Ureter (tissue), 1 donor: ENCODE measurements at places on chromosomes 12 and 14.

DNA sequence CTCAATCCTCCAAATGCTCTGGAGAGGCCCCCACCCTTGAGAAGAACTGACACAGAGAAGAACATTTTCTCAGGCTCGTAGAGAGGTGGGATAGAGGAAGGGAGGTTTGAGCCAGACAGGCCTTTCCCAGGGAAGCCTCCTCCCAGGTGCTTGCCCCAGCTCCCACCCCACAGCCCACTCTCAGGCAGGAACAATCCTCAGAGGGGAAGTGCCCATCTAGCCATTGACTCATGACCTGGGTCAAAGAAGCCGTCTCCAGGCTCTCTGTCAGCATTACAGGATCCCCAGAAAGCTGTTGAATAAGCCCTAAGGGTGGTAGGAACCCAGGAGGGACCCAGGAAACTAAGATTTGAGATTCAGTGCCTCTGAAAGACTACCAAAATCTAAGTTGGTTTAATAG lies 3.8 kb downstream of the AQP6 start:
- DNase-seq: no peak

- no peak for DNase-seq
These were observed 52.3 kb downstream of the NEUROD4 start for GRCh38 chr12:55072083-55072482.

DNA sequence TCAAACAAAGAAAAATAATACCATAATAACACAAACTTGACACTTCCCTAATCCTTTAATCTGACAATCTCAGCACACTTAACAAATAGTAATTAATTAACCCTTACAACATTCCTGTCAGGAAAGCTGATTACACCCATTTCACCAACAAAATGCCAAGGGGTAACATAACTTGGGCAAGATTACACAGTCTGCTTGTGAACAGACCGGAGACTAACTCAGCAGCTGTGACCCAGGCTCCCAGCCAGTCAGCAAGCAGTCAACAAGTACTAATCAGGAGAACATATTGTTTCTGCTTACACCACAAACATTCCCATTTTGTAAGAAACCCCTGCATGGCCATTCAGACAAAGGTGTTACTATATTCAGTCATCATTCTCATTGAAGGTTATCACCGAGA lies 592.5 kb upstream of the FLRT2 start:
- no peak for DNase-seq

GRCh38 chr14:95040708-95041476 lies 116.4 kb downstream of the DICER1 start:
- DNase-seq: no peak

- no peak for DNase-seq
These were observed 27.2 kb downstream of the ELK3 start for GRCh38 chr12:96221391-96221790.
